ENCODE measurements at places on chromosomes 5 and 9.

GRCh38 chr9:132910376-132910775 lies 31.7 kb downstream of the SPACA9 start:
- no peak for DNase-seq

- no peak for DNase-seq
Measured at GRCh38 chr5:67095346-67096171, 101.0 kb downstream of the CD180 start.

DNA sequence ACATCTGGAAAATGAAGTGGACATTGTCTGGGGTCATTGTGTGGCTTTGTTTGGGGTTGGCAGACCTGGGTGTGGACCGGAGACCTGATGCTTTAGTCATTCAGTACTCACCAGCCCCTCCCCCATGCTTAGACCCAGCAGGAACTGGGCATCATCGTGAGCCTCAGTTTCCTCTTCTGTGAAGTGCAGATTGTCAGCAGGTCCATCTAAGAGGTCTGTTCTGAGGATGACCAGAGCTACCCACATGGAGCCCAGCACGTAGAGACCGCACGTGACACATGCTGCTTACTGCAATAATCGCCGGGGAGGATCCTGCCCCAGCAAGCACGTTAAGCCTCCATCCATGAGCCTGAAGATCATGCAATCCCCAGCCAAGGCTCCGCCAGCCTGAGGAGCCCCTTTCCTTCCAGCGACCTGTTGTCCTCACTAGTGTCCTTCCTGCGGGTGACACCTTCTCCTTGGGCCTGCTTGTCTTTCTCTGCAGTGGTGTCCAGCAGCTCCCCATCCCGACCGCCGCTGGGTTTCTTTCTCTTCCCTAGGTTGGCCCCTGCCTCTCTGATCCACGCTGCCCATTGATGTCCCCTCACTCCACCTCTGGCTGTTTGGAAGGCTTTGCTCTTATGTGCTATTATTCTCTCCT lies 26.7 kb upstream of the IRX4 start:
- no peak for DNase-seq

DNA sequence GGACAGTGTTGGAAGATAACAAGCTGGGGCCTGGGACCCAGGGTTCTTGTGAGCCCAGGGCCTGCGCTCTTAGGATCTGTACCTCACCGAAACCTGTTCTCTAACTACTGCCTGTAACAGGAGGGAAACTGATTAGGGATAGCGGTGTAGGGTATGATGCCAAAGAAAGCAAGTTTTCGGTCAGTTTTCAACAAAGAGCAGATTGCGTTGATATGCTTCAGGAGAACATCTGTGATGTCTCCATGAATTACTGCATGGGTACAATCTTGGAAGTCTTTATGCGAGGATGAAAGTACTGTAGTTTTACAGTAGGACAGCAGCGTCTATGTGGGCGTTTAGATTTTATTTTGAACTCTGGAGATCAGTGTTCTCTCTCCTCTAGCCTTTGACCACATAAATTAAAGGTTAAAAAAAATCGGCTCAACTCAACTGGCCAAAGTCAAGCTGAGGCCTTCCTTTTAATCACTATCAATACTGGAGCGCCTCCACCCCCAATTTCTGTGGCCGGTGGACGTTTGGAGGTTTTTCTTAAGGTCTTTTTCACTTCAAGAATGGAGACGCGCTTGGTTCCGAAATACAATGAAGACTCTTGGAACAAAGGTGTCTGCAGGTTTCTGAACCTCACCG lies 3.0 kb downstream of the NFIL3 start:
- DNase-seq, result no peak

Measured in stimulated activated CD8-positive, alpha-beta memory T cell treated with anti-CD3 and anti-CD28 coated beads, Interleukin-4, amount 100 ng/mL, for 4 hours (primary cell).